ENCODE measurements at places on chromosomes 4 and X.

DNA sequence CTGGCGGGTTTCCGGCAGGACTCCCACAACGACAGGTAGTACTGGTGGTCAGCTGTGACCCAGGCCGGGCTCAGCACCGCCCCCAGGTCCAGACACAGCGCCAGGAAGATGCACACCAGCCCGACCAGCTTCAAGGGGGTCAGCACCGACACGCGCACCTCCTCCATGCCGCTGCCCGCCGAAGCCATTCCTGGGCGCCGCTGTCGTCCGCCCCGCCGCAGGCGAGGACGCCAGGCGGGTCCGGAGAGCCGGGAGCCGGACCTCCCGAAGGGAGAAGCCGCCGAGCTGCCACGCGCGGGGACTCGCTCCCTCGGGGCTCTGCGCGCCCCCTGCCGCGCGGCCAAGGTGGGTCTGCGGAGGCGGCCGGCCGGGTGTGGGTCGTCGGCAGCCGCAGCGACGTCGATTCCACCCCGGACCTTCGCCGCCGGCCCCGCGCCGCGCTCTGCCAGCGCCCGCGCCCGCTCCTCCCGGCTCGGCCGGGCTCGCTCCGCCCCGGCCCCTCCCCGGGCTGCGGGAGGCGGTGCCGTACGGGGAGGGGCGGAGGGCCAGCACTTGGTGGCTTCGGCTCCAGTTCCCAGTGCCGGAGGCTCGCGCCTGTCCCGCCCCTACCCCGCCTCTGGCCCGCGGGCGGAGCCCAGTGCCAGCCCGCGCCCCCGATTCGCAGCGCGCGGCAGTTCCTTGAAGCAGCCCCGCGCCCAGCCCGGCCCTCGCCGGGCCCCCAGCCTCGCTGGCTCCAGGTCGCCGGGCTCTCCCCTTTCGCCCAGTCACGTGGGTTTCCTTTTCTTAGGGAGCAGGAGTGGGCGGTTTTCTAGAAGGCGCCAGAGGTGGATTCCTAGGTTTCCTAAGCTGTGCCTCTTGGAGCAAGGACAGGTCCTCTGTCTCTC, at the start of gene TMEM47:
TSS of gene TMEM47 (minus strand) at position 444 of the 884 bp plus-strand sequence. CDS start at position 188, 256 bp downstream.
- DNase-seq = no peak

DNA sequence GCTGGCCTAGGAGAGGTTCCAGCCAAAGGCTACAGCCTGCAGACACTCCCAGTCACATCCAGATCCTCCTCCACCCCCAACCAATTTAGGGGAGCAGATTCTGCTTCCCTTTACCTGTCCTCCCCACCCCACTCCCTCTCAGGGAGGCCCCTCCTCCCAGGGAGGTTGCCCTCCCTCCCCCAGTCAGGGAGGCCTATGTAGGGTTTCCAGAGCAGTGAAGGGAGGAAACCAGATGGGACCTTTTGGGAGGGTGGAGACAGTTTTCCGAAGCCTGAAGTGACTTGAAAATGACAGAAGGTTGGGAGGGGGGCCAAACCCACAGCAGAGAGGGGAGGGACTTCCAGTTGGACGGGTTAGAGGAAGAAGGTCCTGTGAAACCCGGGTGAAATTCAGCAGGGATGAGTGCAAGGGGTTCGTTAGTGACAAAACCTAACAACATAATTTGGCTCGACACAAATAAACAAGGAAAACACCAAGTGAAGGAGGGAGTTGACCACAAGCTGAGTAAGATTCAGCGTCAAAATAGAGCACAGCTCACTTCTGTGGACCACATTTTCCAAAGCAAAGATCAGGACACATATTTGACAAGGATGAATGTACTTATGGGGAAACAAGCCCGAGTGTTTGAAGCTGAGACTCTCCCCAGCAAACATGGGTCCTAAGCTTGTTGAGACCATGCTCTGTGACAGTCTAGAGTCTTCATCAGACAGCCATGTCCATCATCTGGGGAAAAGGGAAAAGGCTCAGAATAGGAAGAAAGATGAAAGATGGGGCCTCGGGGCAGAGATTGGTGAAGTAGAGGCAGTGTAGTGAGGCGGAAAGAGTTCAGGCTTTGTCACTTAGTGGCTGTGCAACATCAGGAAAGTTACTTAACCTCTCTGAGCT, 46.4 kb downstream of the PRPS1 start:
- peak; percentile 26 for DNase-seq

GRCh38 chr4:114649908-114650307, 51.3 kb downstream of the UGT8 start:
- DNase-seq = no peak

GRCh38 chr4:81737865-81738559, 266.3 kb upstream of the RASGEF1B start:
- DNase-seq = no peak

DNA sequence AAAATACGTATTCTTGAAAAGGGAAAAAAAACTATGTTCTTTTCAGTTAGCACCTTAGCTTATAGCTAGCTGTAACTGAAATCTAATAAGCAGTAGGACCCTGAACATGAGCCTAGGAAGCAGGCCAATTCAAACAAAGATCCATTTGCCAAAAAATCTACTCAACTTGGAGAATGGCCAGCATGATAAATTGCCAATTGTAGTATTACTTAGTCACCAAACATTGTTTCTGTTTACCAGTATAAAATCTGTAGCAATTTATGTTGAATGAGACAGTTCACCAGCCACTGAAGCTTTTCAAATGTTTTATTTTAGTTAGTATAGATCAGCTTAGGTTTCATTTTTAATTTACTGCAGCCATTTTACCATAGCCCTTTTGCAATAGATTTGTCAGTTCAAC, 323.6 kb upstream of the DIPK2B start:
- no peak for DNase-seq

DNA sequence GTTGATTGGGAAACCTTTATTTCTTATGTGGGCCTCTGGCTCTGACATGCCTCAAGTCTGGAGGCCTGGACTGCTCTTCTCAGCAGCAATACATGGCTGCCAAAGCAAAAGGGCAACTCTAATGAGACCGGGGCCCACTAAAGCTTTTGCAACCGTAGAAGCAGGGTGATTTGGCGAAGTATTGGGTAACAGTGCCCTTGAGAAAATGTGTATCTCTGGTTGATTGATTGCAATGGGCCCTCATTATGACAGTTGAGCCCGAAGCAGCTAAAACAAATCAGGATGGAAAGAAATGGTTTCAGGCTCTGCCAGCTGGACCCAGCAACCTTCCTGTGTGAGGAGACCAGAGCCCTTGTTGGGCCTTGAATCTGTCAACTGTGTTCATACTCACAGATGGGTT, 73.4 kb downstream of the CLCN4 start:
- DNase-seq = no peak
